ENCODE measurements at places on chromosomes 13 and 19. TPM values are rescaled to one million over a fixed set of nuclear protein-coding genes. Genes with fewer than 3 reads are reported as not detected.

The TEKTIP1 gene
- total RNA-seq, result 2.4 TPM

The TMEM255B gene
- not detected for total RNA-seq

The PCDH9 gene
- 1.1 TPM for total RNA-seq

The SUGT1 gene
- 22.4 TPM for total RNA-seq

The BST2 gene
- total RNA-seq, result 28.8 TPM

The GNG8 gene
- not detected for total RNA-seq

The ZNF607 gene
- total RNA-seq, result 1.8 TPM

The ZNF626 gene
- 11.6 TPM for total RNA-seq

The GAPDHS gene
- 0.54 TPM for total RNA-seq

The YJEFN3 gene
- total RNA-seq, result 5.4 TPM

The SULT2A1 gene
- 126 TPM for total RNA-seq

DNA sequence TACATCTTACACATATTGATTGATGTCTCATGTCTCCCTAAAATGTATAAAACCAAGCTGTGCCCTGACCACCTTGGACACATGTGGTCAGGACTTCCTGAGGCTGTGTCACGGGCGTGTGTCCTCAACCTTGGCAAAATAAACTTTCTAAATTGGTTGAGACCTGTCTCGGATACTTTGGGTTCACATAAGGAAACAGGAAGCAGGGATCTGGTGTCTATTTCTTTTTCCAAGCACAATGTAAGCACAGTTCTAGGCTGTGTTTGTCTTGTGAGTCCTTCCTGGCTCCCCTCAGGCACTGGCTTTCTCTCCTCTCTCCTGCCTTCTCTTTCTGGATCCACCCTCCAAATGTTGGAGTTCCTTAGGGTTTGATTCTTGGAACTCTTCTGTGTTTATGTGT is 27.6 kb upstream of the TPT1 start:
- no peak for DNase-seq

DNA sequence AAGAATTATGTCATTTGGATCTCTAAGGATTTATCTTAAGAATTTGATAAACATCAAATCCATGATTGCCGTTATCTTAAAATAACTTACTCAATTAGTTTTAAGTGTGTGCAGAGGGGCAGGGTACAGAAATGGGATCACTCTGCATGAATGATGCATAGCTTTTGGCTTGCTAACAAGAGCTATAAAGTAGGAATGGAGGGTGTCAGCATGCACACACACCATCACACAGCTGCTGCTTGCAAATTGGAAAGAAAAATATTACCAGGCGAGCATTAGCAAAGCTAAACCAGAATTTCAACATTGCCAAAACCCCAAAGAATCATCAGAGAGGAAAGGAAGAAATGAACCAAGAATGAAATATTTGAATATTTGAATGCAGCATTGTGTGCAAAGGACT is 580.6 kb downstream of the LMO7 start:
- no peak for DNase-seq

DNA sequence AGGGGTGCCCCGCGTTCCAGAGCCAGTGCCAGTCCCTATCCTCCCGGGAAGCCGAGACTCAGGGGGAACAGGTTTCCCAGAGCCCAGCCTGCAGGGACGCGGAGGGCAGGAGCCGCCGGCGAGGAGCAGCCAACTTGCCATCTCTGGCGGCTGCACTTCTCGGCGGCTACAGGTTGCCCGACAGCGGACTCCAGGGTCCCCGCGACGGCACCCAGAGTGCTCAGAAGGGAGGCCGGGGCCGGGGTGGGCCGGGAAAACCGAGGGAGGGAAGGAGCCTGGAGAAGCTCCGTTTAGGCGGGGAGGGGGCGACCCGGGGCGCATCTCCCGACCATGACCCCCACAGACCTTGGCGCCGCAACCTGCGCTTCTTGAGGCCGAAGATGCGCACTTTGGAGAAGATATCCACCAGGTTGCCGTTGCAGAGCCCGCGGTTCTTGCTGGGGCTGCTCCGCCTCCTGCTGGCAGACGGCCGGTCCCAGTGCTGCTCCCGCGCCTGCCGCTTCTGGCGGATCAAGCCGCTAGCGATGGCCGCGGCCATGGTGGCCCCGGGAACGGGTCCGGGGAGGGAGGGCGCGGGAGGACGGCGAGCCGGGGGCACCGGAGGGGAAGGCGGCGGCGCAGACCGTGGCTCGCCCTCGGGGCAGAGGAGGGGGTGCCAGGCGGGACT is 463.8 kb downstream of the ITGBL1 start:
- no peak for DNase-seq

DNA sequence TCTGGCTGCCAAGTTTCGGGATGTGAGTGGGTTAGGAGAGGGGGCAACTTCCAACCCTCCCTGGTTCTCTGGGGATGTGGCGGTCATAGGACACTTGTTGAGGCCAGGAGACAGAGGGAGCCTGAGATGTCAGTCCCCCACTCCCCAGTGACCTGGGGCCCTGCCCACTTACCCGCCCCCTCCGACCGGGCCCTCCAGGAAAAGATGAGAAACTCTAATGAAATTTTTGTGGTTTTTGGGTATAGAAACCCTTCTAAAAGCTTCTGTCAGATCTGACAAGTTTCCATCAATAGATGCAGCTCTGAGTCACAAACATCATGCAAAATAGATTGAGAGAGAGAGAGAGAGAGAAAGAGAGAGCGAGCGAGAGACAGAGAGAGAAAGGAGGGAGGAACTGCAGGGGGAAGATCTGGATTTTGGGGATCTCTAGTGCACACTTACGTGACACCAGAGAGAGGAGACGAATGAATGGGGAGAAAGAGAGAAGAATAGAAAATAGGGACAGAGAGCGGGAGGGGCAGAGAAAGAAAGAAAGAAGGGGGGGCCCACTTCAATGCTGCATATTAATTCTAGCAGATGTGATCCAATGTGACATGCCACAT is 94.0 kb downstream of the PTPRS start:
- no peak for DNase-seq

DNA sequence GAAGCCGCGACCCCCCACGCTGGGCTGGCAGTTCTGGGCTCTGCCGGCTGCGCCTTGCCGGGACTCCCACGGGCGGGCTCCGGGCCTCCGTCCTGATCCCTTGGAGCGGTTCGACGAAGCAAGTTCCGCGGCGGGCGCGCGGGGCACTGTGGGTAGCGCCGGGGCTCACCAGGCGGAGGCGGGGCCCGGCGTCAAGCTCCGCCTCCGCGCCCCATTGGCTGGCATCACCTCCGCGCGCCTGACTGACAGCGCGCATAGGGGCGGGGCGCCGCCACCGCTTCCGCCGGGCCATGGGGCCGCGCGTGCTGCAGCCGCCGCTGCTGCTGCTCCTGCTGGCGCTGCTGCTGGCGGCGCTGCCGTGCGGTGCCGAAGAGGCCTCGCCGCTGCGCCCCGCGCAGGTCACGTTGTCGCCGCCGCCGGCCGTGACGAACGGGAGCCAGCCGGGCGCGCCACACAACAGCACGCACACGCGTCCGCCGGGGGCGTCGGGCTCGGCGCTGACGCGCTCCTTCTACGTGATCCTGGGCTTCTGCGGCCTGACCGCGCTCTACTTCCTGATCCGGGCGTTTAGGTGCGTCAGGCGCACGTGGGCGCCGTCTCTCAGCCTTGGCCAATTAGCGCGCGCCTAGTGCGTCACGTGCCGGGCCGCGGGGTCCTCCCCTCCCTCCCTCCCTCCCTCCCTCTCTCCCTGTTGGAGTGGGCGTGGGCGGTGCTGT is at the start of gene FAM174C:
TSS of gene FAM174C (plus strand) at position 271 of the 716 bp plus-strand sequence. CDS start at position 291, 20 bp downstream.
- DNase-seq, result peak; percentile 98

DNA sequence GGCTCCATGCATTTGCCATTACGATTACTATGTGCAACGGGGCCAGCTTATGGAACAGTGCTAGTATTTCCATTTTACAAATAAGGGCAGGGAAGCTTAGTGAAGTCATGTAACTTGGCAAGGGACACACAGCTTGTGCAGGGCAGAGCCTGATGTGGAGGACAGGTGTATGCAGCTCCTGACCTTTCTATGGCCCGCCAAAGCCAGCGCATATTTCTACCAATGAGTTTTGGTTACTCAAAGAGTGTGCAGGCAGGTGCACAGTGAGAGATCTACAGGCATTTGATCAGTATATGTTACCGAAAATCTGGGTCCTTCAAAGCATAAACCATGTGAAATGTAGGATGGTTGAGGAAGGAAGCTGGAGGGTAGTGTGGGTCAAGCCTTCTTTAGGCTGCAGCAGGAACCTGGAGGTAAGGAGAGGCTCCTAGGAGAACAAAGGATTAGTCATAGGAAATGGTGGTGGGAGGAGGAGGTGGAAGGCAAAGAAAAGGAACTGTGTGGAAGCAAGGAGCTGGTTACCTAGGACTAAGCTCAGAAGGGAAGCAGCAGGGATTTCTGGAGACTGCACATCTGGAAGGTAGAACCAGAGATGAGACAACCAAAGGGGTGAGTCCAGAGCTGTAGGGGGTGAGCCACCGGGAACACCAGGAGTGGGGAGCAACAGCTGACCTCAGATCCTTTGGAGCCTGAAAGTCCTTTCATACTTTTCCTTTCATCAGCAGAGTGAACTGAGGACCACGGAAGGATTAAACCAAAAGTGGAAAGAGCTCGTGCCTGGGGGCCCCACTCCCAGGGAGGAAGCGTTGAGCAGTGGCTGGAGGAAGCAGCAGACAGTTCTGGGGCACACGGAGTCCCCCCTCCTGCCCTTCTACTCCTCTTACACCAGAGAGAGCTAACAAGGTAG is 4.2 kb upstream of the PDX1 start:
- no peak for DNase-seq

DNA sequence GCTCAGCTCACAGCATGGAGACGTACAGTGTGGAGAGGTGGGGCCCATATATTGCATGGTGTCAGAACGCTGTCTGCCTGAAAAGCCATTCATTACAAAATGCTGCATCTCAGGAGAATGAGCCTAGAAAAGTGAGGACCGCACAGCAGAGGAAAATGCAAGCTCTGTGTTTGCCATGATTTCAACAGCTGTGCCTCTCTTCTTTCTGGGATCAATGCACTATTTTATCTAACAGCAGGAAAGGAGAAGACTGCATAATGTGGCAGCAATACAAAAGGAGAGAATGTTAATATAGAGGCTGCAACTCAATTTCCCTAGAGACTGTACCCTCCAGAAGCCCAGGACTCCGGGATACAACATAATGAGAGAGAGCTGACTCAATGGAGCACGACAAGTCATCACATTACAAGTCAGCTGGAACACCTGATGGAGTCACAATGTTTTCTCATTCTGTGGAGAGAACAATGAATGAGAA is 368.0 kb downstream of the FGF14 start:
- DNase-seq, result no peak

GRCh38 chr13:40149611-40150274 is 494.3 kb downstream of the COG6 start:
- no peak for DNase-seq

DNA sequence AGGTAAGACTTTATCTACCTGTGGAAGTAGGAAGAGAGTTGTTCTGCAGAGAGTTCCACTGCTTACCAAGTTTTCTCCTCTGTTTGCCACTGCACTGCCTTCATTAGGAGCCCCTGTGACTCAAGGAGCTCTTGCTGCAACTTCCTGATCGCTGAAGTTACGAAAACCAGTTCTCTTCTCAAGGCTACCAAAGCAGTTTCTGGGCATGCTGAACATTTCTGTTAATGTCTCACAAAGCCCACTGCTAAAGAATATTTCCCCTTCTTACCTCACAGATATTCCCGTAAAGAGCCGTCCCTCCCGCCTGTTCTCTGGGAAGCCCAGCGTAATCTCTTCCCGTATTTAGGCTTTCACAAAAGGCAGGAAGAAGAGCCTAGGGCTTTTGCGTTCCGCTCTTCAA is 82.6 kb upstream of the OXGR1 start:
- DNase-seq, result no peak

DNA sequence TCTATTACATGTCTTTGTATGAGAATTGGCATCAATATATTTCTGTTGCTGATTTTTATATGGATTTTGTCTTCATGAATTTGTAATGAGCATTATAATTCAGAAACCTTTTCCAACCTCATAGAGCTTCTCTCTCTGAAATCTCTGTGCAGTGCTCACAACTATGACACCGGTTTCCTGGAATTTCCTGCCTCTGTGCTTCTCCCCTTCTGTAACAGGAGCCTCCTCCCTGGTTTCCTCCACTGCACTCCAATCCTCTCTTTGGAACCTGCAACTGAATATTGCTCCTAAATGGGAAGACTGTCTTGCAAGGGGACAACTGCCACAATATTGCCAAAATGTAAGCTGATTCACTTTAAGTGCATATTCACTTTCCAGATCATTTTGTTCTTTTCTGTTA is 1147.9 kb downstream of the UQCRFS1 start:
- no peak for DNase-seq

- DNase-seq, result no peak
Measured at GRCh38 chr13:108036411-108036932, 178.9 kb downstream of the LIG4 start.

GRCh38 chr13:28636069-28636468 is 22.9 kb upstream of the POMP start:
- DNase-seq, result no peak

DNA sequence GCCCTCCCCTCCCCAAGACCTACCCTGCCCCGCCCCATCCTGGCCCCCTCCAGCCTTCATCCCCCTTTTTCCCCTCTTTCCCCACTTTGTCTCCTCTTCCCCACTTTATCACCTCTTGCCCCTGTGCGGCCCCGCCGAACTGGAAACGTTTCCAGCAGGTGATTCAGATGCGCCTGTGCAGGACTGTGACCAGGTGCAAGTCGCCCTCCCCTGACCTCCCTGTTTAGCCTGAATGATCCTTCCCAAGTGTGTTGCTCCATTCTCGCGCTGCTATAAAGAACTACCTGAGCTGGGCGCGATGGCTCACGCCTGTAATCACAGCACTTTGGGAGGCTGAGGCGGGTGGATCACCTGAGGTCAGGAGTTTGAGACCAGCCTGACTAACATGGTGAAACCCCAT is 25.9 kb downstream of the ZNF791 start:
- no peak for DNase-seq

GRCh38 chr13:59960683-59961082 is 203.0 kb downstream of the DIAPH3 start:
- DNase-seq, result no peak

GRCh38 chr13:36353001-36353400 is 6.8 kb upstream of the SPART start:
- DNase-seq, result no peak

DNA sequence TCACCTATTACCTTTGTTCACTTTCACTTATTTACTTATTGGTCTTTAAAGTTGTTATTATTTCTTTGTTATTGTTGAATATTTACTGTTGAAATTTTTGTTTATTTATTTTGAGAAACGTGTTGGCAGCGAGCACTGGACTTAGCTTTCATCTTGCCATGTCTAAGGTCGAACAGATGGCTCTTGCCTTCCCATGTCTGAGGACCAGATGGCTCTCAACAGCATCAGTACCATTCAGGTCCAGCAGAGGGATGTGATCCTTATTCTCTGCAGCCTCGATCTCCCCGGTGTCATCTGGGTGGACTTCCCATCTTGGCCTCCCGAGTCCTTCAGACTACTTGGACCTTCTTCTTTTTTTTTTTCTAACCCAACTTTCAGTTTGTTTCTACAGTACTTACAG is 1437.6 kb downstream of the UQCRFS1 start:
- no peak for DNase-seq

DNA sequence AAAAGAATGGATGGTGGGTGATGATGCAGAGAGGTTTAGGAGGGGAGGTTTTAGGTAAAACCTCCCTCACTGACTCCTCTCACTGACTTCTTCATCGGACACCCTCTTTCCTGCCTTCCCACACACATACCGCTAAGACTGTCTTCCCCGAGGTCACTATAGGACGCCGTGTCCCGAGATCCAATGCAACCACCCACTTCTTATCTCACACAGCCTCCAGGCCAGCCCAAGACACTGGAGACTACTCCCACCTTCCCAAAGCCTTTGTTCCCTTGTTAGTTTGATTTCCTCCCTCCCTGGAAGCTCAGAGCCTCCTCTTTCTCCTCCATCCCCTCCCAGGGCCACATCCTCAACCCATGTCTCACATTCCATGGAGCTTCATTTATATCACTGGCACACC is 16.5 kb upstream of the CAMSAP3 start:
- no peak for DNase-seq

All from Peyer's patch (tissue), 4 donors.